ENCODE measurements at places on chromosomes 13 and 19. TPM values are rescaled to one million over a fixed set of nuclear protein-coding genes. Genes with fewer than 3 reads are reported as not detected.

DNA sequence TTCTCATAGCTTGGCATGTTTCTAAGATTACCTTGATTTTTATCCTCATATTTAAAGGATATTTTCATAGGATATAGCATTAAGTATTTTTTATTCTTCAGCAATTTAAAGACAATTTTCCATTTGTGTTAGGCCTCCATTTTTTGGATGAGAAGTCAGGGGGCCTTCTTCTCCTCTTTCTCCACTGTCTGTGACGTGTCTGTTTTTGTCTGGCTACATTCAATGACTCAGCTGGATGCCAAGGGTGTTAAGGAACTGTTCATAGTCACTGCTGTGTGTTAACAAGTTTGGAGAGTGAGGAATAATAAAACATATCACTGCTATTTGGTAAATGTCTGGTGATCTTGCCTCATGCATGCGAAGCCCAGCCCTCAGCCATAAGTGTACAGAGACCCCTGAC, 36.4 kb downstream of the ZNF582 start:
- H3K27ac ChIP-seq = no peak overlapping the region
- H3K36me3 ChIP-seq = no peaks in the 10 kb centered on the region
- no peak for DNase-seq
- H3K27me3 ChIP-seq = no peaks in the 10 kb centered on the region
- H3K4me3 ChIP-seq = no peak overlapping the region

DNA sequence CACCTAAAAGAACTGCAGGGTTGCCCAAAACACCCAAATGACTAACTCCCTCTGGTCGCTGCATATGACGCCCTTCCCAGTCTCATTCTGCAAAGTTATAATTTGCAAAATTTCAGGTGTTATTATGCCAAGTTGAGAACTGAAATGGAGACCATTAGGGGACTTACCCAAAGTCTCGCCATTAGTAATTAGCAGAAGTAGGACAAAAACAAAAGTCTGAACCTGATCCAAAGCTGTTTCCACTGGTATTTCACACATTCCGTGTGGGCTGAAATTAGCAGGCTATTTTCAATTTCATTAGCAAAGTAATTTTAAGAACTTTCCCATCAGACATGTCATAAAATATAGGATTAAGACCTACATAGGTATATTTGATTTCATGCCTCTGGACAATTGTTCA, 6.8 kb downstream of the RUBCNL start:
- peaks cover 11% of the 10 kb centered on the region for H3K27me3 ChIP-seq
- no peaks in the 10 kb centered on the region for H3K4me1 ChIP-seq
- no peak for DNase-seq
- no peaks in the 10 kb centered on the region for H3K36me3 ChIP-seq
- H3K27ac ChIP-seq = no peak overlapping the region
- H3K4me3 ChIP-seq = no peak overlapping the region

DNA sequence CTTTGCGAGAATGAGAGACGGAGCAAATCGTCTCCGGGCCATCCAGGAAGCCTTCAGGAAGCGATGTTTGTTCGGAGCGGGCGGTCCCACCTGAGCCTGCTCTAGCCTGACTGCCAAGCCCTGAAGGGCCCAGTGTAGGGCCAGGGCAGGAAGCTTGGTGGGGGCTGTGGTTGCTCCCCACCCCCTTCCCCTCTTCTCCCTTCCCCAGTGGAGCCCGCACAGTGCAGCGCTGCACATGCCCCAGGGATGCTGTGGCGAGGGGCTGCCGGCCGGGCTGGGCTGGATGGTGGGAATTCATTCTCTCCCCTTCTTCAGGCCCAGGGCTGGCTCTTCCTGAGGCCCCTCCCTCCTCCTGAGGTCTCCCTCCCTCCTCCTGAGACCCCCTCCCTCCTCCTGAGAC, 7.1 kb upstream of the GRTP1 start:
- no peak overlapping the region for H3K27ac ChIP-seq
- H3K4me3 ChIP-seq = no peak overlapping the region
- peaks cover 6% of the 10 kb centered on the region for H3K27me3 ChIP-seq
- no peaks in the 10 kb centered on the region for H3K36me3 ChIP-seq
- peaks cover 12% of the 10 kb centered on the region for H3K4me1 ChIP-seq

DNA sequence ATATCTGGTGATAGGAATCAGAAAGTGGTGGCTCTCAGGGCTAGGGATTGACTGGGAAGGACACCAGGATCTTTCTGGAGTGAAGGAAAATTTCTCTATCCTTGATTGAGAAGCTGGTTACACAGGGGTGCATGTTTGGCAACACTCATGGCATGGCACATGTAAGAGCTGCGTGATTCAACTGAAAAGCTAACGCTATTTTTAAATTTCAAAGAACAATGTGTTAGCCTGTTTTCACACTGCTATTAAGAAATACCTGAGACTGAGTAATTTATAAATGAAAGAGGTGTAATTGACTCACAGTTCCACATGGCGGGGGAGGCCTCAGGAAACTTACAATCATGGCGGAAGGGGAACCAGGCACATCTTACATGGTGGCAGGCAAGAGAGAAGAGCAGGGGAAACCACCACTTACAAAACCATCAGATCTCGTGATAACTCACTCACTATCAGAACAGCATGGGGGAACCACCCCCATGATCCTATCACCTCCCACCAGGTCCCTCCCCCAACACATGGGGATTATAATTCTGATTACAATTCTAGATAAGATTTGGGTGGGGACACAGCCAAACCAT, 7.4 kb downstream of the SIGLEC8 start:
- no peaks in the 10 kb centered on the region for H3K4me1 ChIP-seq
- H3K36me3 ChIP-seq = no peaks in the 10 kb centered on the region
- no peak overlapping the region for H3K4me3 ChIP-seq

- DNase-seq = no peak
- H3K4me1 ChIP-seq = no peaks in the 10 kb centered on the region
- no peaks in the 10 kb centered on the region for H3K36me3 ChIP-seq
- H3K27ac ChIP-seq = no peak overlapping the region
- no peak overlapping the region for H3K4me3 ChIP-seq
Observed at GRCh38 chr13:34462843-34463242, 479.2 kb upstream of the NBEA start.

DNA sequence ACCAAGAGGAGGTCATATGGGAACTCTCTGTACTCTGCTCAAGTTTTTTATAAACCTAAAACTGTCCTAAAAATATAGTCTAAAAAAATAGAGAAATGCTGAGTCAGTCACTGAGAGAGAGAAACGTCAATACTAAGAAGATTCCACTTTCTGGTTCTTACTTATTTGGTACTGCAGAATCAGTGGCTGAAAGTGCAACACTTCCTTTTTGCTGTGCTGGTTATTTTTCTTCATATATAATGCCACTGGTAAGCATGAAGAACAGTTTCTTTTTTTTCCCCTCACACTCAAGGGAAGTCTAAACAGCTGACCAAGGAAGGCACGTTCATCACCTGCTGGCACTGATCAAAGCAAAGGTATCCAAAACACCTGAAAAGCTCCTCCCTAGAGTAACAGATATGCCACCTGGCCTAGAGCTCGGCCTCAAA, 44.3 kb upstream of the N4BP2L1 start:
- no peak overlapping the region for H3K4me3 ChIP-seq
- no peak for DNase-seq

- no peaks in the 10 kb centered on the region for H3K27me3 ChIP-seq
- no peak overlapping the region for H3K4me3 ChIP-seq
- no peak for DNase-seq
- peaks cover 11% of the 10 kb centered on the region for H3K4me1 ChIP-seq
- no peak overlapping the region for H3K27ac ChIP-seq
Observed at GRCh38 chr13:29548722-29549121, 46.8 kb downstream of the SLC7A1 start.

GRCh38 chr13:93708308-93709075, 481.9 kb downstream of the GPC6 start:
- no peak for DNase-seq
- no peaks in the 10 kb centered on the region for H3K36me3 ChIP-seq
- no peaks in the 10 kb centered on the region for H3K27me3 ChIP-seq
- H3K27ac ChIP-seq = no peak overlapping the region
- no peak overlapping the region for H3K4me3 ChIP-seq

- DNase-seq = no peak
- H3K36me3 ChIP-seq = no peaks in the 10 kb centered on the region
- H3K4me1 ChIP-seq = no peaks in the 10 kb centered on the region
- no peak overlapping the region for H3K4me3 ChIP-seq
Observed at GRCh38 chr19:37537391-37537947, 30.7 kb downstream of the ZNF793 start.

DNA sequence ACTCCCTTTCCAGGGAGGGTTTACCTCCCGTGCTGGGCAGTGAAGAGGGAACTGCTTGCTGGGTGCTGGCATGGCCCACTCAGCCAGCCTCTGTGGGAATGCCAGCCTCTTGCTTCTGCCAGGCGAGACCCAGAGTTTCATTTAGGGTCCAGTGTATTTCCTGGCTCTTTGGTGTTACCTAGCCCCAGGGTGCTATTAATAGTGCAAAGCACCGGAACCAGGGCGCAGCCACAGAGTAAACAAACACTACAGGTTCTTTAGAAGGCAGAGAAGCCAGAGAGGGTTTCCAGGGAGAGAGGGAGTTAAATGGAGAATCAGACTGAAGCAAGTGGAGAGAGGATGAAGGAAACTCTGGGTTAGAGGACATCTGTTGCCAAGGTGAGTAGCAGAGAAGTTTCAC, 74.9 kb upstream of the SPATA13 start:
- H3K4me3 ChIP-seq = no peak overlapping the region
- H3K27me3 ChIP-seq = peaks cover 30% of the 10 kb centered on the region
- H3K27ac ChIP-seq = no peak overlapping the region
- DNase-seq = peak; percentile 23
- H3K4me1 ChIP-seq = peaks cover 32% of the 10 kb centered on the region

GRCh38 chr19:57708641-57709361, at the start of gene ZNF154:
Gene ZNF154 (minus strand): TSS chr19:57709204. CDS start chr19:57708971, 233 bp downstream.
- no peaks in the 10 kb centered on the region for H3K27me3 ChIP-seq
- H3K4me1 ChIP-seq = no peaks in the 10 kb centered on the region
- H3K4me3 ChIP-seq = no peak within 1 kb of the TSS
- no peak for DNase-seq

DNA sequence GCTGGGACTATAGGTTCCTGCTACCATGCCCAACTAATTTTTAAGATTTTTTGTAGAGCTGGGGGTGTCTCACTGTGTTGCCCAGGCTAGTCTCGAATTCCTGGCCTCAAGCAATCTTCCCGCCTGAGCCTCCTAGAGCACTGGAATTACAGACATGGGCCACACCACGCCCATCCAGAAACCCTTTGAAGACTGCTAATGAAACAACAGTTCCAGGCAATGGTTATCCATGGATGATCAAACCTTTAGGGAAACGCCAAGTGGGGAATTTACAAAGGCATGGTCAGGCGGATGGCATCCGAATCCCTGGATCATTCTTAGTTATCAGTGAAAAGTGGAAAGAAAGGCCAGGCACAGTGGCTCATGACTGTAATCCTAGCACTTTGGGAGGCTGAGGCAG, 16.9 kb upstream of the DNMT1 start:
- H3K4me3 ChIP-seq = no peak overlapping the region
- no peaks in the 10 kb centered on the region for H3K27me3 ChIP-seq
- peaks cover 2% of the 10 kb centered on the region for H3K4me1 ChIP-seq

- DNase-seq = peak; percentile 24
- no peaks in the 10 kb centered on the region for H3K4me1 ChIP-seq
- H3K27me3 ChIP-seq = no peaks in the 10 kb centered on the region
- H3K36me3 ChIP-seq = no peaks in the 10 kb centered on the region
Observed at GRCh38 chr13:92187378-92187989, 789.1 kb downstream of the GPC5 start.

GRCh38 chr13:73945382-73945781, 188.8 kb downstream of the KLF12 start:
- no peaks in the 10 kb centered on the region for H3K4me1 ChIP-seq
- no peak for DNase-seq
- H3K4me3 ChIP-seq = no peak overlapping the region
- no peaks in the 10 kb centered on the region for H3K36me3 ChIP-seq
- no peaks in the 10 kb centered on the region for H3K27me3 ChIP-seq

DNA sequence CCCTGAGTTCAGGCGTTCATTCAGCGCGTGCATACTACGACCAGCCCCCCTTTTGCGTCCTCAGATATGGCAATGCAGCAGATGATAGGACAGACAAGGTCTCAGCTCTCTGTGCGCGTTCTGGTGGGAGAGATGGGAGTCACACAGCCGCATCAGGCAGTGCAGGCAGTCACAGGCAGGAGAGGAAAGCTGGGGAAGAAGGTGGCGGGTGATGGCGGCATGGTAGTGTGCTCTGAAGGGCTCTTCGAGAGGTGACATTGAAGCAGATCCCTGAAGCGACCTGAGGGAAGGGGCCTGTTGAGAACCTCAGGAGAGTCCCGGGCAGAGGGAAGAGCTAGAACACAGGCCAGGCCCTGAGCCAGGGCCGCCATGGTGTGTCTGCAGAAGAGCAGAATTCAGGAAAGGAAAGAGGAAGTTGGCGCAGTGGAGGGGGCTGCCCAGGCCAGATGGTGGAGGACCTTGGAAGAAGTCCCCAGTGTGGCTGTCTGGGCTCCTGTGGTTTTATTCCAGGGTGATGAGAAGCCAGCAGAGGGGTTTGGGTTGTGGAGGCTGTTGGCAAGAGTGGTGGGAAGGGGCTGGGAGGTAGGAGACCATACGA, 3.5 kb downstream of the USF2 start:
- H3K36me3 ChIP-seq = peaks cover 26% of the 10 kb centered on the region
- H3K27ac ChIP-seq = no peak overlapping the region
- H3K4me1 ChIP-seq = peaks cover 12% of the 10 kb centered on the region
- no peak overlapping the region for H3K4me3 ChIP-seq
- H3K27me3 ChIP-seq = no peaks in the 10 kb centered on the region
- no peak for DNase-seq

DNA sequence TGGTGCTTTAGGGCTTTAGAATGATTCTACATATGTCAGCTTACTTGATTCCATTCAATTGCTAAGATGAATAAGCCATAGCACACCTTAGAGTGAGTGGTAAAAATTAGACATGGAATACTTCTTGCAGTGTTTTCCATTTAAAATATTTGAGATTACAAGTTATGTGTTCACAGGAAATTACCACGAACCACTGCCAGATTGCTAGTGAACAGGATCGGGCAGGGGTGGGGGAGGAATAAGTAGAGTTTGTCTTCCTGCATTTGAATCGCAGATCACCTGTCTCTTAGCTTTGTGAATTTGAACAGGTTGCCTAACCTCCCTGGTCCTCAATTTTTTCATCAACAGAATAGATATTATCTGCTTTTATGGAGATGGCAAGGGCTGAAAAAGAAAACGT, 124.6 kb downstream of the GGACT start:
- H3K4me3 ChIP-seq = no peak overlapping the region
- H3K27ac ChIP-seq = no peak overlapping the region
- DNase-seq = no peak
- no peaks in the 10 kb centered on the region for H3K4me1 ChIP-seq
- no peaks in the 10 kb centered on the region for H3K27me3 ChIP-seq
- H3K36me3 ChIP-seq = no peaks in the 10 kb centered on the region

Gene CEACAM20
- total RNA-seq = not detected

Gene ZNF738
- 4.4 TPM for total RNA-seq

Gene ODAD3
- not detected for total RNA-seq

Gene PDE4A
- 1.1 TPM for total RNA-seq

Gene ZFP28
- total RNA-seq = not detected
